CD4-positive, alpha-beta T cell treated with Interferon alpha-2 for 1 hour (primary cell): ENCODE measurements at places on chromosomes 6 and 20.

DNA sequence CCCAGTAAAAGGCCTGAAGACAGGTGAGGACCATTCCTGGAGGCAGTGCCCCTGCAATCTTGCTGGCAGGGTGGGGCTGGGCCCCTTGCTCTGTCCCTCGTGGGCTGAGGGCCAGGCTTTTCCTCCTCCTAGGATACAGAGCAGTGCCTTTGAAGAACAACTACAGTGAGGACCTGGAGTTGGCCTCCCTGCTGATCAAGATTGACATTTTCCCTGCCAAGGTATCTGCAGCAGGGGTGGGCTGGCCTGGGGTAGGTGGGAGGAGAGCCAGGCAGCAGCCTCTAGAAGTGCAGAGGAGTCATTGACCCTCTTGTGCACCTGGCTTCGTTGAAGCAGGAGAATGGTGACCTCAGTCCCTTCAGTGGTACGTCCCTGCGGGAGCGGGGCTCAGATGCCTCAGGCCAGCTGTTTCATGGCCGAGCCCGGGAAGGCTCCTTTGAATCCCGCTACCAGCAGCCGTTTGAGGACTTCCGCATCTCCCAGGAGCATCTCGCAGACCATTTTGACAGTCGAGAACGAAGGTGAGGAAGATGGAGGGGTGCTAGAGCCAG, 36.5 kb downstream of the PLCG1 start:
- no peak for DNase-seq

DNA sequence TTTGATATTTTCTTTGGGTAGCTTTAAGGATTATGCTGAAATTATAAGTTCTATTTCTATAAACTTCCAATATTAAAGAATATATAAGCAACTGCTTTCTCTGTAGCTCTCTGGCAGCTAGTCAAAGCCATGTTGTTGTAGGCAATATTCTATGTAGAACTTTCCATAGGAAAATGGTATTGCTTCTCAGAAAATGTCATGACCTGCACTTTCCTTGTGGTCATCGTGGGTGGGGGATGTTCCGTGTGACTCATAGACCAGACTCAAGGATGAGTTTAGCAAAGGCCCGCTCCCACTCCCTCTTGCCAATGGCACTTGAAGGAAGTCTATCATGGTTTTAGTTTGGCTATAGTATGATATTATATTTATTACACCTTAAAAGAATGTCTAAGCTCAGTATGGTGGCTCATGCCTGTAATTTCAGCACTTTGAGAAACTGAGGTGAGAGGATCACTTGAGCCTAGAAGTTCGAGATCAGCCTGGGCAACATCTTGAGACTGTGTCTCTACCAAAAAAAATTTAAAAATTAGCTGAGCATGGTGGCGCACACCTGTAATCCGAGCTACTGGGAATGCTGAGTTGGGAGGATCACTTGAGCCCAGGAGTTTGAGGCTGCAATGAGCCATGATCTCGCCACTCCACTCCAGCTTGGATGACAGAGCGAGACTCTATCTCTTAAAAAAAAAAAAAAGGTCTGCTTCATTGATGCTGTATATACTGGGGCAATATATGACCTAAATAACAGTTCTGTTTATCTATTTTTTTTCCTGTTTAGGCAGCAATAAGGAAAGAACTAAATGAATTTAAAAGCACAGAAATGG, 36.6 kb upstream of the LTV1 start:
- DNase-seq, result no peak

GRCh38 chr6:961407-961960, 268.5 kb upstream of the EXOC2 start:
- no peak for DNase-seq

DNA sequence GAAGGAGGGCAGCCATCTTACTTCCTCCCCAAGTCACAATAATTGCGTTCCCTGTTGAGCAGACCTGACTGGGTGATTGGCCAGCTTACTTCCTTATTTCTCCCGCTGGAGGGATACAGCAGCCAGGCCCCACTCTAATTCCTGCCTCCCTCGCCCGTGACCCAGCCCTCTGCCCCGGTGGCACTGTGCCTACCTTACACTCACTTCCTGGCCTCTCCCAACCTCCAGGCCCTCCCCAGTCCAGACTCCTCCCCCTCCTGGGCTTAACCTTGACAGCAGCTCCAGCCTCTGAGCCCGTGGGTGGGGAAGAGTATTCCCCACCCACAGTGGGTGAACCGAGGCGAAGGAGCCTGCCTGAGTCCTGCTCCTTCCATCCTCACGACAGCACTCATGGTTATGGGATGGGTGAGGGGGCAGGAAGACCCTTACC, 3.0 kb downstream of the BAK1 start:
- peak; percentile 32 for DNase-seq

GRCh38 chr20:57792386-57793080, 82.7 kb upstream of the PMEPA1 start:
- DNase-seq, result no peak

DNA sequence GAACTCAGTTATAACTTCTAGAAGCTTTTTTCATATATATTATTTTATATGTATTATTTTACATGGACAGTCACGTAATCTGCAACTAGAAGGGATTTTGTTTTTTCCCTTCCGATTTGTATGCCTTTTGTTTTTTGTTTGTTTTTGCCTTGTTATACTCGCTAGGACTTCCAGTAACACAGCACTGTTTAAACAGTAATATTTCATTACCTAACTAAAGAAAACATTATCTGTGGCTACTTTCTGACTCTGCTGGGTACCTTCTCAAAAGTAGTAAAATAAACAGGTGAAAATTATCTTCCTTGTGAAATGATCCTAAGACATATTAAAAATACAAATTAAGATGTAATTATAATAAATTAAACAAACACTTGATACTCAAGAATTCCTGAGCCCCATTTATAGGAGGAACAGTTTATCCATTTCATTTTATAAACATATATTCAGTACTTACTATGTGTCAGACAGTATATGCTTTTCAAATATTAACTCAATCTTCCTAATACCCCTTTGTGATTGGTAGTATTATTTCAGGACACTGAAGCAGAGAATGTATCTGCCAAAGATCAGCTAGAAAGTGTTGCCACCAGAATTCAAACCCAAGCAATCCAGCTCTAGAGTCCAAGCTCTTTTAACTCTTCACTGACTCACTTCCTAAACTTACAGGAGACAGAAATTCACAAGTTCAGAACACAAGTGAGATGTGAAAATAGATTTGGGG, 65.3 kb downstream of the MAP3K5 start:
- DNase-seq, result no peak

GRCh38 chr6:82076916-82077315, 170.6 kb downstream of the IBTK start:
- no peak for DNase-seq

- no peak for DNase-seq
Observed at GRCh38 chr6:44672841-44673240, 285.3 kb downstream of the CDC5L start.

GRCh38 chr6:163415620-163416556, 1.4 kb downstream of the QKI start:
- peak; percentile 54 for DNase-seq

DNA sequence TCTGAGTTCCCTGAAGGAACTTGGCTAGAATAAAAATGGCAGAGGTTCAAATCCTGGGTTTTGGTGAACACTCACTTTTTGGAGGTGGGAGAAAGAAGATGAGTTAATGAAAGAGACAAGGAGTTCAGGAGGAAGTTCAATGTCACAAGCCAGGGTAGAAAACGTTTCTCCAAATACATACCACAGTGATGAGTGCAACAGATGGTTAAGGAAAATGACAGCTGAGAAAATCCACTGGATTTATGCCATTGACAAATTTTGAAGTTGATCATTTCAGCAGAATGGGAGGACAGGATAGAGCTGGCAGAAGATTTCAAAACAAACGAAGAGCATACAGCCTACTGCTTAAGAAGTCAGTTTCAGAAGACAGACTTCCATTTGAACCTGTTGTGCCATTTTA, 122.7 kb downstream of the GFRAL start:
- DNase-seq, result no peak

- DNase-seq, result peak; percentile 84
Observed at GRCh38 chr20:53869466-53870258, 200.7 kb downstream of the BCAS1 start.

DNA sequence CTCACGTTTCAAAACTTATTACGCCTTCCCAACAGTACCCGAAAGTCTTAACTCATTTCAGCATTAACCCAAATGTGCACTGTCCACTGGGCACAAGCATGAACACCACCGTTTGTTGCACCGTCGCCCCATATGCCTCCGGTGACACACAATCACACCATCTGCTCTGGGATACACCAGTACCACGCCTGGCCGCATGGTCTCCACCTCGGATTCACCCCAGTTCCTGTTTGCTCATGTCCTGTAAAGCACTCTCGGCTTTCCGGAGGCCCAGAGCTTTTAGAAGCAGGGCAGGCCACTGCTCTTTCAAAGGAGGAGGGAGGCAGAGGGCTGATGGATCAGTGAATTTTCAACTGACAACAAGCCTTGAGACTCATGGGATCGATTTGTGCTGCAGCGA, 1570.0 kb upstream of the DEFB115 start:
- DNase-seq, result no peak

- DNase-seq, result no peak
Observed at GRCh38 chr20:39089029-39089428, 126.9 kb downstream of the DHX35 start.

GRCh38 chr6:10449751-10450150, 34.9 kb upstream of the TFAP2A start:
- no peak for DNase-seq

DNA sequence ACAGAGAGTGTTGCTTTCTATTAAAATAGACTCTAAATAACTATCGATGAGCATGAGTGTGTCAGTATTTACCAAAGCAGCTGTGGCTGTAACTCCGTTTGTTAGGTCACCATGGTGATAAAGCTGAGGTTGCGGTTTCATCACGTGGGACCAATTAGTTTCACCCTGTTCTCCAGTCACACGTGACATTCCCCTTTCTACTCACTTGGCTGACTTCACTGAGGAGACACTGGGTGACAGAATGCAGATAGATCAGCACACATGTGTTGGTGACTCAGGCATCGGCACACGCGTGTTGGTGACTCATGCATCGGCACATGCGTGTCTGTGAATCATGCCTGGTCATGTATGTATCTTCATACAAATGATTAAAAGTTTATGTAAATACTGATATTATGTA, 285.4 kb downstream of the THBS2 start:
- DNase-seq, result peak; percentile 20

DNA sequence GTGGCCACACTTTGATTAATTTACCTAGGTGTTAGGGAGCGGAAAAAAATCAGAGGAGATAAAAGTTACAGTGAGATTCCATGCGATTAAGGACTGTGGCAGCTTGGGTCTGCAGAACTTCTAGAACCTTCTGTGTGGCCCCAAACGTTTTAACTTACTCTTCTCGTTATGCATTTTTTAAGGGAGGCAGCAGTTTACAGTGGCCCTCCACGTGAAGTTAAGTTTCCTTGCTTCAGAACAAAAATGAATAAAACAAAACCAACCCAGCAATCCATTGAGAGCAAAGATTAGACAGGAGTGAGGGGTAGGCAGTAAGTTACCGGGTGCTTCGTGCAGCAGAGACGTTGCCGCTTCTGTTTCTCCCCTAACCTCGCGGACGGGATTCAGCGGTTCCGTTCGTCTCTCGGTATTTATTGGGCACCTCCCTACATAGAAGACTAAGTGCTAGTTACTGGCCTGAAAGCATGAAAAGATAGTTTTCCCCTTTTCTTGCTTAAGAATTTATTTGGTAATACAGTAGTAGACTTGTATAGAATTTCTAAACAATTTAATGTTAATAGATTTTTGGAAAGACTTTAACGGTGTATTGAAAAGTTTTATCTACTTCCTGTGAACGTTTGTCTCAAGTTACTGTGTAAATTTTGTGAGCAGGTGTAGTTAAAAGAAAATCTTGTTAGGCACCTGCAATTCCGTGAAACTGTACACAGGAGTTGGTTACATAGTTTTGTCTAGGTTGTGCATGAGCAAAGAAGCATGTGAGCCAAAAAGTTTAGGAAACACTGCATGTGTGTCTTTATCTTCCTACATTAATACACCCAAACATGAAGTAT, 1.1 kb downstream of the BAG2 start:
- DNase-seq, result peak; percentile 23

DNA sequence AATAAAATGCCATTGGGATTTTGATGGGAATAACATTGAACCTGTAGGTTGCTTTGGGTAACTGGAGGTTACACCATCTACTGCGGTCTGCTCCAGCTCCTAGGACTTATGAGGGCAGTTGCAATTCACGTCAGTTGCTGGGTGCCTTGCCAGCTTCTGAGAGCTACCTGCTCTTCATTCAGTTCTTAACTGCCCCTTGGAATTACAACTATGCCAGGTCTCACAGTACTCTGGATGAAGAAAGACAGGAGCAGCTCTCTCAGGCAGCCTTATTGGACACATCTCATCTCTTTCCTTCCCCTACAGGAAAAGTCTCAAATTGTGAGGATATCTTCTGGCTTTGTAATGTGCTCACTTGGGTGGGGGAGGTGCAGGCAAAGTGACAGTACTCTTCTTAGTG, 1643.3 kb downstream of the GRIK2 start:
- no peak for DNase-seq

GRCh38 chr6:62298745-62299392, 12.8 kb upstream of the KHDRBS2 start:
- no peak for DNase-seq

GRCh38 chr6:8329562-8329961, 105.8 kb downstream of the SLC35B3 start:
- no peak for DNase-seq

DNA sequence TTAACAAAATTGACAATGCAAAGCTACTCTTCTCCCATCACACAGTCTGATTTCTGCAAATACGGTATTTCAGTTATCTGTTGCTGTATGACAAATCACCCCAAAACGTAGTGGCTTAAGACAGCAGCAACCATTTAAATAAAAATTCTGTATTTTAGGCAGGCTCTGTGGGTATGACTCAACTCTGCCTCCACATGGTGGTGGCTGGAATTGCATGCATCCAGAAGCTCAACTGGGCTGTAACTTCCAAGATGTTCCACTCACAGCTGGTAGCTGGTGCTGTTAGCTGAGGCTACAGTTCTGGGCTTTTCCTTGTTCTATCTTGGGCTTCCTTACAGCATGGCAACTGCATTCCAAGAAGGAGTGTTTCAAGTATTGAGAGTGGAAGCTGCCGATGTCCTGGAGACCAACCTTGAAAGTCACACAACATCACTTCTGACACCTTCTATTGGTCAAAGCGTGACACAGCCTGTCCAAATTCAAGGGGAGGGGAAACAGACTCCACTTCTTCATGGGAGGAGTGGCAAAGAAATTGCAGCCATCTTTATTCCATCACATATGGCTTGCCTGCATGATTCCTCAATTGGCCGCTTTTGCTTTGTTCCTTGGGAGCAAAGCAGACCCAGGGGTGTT, 39.7 kb upstream of the TULP1 start:
- peak; percentile 74 for DNase-seq

DNA sequence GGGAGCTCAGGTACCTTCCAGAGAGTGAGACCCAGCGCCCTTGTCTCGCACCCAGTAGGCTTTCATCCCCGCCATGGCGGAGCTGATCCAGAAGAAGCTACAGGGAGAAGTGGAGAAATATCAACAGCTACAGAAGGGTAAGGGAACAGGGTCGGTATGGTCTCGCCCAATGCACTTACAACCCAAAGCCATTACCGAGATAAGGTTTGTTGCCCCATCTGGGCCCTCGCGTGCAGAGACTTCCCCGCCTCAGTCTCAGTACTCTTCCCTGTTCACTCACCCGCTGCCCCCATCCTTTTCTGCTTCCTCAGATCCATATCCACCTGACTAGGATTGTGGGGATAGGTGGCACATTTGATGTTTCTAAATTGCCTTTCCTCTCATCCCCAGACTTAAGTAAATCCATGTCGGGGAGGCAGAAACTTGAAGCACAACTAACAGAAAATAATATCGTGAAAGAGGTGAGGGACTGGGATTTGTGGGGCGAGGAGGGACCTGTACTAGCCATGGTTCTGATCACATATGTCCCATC, 449 bp downstream of the PFDN6 start:
- DNase-seq, result no peak

GRCh38 chr6:52671676-52672075, 763 bp downstream of the TMEM14A start:
- no peak for DNase-seq
